Lower lobe of right lung (tissue), 2 donors: ENCODE measurements at places on chromosomes 16 and 17.

GRCh38 chr16:29650771-29651170 is 12.3 kb upstream of the SPN start:
- DNase-seq, result no peak

DNA sequence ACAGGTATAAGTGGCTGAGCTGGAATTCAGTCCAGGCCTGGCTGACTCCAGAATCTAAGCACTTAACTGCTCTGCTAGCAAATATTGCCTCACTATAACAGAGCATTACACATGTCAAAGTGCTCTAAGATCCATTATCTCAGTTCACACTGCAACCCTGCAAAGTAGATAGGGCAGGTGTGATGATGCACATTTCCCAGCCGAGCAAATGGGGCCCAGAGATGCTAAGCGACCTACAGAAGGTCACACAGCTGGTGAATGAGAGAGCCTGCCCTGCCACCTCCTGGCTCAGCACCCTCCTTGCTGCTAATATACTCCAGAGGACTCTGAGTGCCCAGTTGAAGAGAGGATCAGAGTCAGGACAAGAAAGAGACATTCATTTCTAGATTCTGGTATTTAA is 73.6 kb upstream of the CCL1 start:
- no peak for DNase-seq

DNA sequence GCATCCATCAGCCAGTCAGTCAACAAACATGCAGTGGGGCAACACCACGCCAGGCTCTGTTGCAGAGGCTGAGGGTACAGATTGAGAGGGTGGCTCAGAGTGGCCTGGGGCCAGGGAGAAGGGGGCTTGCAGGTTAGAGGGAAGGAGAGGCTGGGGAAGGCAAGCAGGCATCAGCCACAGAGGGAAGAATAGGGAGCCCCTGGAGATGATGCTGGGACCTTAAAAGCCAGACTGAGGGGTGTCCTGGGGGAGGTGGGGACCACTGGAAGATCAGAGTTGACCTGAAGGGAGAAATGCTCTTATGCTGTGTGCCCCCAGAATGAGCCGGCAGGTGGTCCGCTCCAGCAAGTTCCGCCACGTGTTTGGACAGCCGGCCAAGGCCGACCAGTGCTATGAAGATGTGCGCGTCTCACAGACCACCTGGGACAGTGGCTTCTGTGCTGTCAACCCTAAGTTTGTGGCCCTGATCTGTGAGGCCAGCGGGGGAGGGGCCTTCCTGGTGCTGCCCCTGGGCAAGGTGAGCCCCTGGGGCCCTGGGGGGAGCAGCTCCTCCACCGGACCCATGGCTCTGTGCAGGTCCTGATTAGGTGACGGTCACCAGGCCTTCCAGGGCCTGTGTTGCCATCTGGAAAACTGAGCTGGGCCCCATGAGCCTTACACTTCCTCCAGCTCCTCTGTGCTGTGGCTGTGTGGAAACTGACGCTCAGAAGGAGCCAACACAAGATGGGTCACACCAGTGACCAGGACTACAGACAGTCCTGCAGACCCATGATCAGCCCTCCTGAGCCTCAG is 1.7 kb downstream of the CORO1A start:
- DNase-seq, result peak; percentile 47

- DNase-seq, result no peak
Observed at GRCh38 chr17:2055292-2056205, 646 bp downstream of the HIC1 start.

DNA sequence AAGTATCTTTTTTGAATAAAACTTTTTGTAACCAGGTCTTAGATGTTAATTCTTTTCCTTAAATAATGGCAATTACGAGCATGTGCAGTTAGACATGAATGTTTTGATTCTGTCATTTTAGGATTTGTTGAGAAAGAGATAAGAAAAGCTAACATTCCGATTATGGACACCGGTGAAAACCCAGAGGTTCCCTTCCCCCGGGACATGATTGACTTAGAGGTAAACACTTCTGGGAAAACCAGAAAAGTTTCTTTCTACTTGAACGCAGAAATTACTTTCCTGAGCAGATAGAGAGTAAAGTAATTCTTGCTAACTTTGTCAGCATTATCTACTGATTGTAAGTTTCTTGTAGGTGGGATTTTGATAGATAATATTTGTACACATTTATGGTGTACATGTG is 9.2 kb downstream of the ATP6V0A1 start:
- DNase-seq, result no peak

GRCh38 chr16:24645739-24646645 is 83.5 kb upstream of the TNRC6A start:
- no peak for DNase-seq

DNA sequence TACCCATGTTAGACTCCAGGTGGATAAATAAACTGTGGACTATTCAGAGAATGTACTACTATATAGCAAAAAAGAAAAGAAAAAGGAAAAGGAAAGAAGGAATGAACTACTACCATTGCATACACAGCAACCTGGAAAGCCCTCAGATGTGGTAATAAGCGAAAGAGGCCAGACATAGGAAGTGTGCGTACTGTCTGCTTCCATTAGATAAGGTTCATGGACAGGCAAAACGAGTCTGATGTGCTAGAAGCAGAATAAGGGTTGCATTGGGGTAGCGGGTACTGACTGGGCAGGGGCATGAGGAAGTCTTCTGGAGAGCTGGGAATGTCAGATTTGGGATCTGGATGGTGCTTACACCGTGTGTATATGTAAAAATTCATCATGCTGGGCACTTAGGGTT is 21.8 kb downstream of the CLEC16A start:
- no peak for DNase-seq

- DNase-seq, result no peak
Observed at GRCh38 chr16:67965668-67966548, 2.5 kb downstream of the SLC12A4 start.

DNA sequence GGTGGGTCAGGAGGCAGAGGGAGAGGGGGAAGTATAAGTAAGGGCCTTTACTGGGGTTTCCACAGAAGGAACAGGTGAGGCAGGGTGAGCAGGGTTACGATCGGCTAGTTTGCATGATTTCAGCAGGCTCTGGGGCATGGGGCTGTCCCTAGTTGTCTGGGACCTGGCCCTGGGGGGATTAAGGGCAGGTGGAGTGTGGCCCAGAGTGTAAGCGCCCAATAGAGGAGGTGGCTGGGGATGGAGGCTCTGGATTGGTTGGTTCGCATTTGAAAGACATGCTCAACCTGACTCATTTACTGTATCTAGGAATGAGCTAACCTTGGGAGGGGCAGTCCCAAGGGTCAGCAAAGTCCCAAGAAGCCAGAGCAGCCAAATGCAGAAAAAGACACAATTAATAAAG is 230.3 kb downstream of the MAP2K4 start:
- DNase-seq, result no peak

DNA sequence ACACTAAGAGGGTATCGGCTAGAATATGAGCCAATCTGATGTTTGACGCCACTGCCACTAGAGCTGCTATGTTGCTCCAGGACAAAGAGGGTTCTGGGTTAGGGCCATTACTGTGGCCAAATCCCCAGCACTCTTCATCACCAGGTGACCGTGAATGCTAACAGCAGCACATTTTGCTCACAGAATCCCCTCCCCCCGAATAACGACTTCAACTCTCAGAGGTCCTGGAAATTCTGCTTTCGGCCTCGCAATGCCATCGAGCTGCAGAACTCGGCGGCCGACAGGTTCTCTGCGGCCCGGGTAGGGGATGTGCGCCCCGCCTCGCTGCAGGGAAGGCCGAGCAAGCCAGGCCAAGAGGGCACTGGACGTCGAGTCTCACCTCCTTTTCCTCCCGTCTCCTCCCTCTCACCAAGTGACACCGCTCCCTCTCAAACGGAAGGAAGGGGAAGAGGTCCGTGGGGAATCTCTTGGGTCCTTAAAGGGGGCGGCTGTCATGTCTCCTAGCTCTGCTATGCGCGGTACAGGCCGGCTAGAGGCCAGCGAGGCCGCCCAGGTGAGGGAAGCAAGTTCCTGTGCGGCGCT is 31.9 kb downstream of the CDK5R1 start:
- no peak for DNase-seq

DNA sequence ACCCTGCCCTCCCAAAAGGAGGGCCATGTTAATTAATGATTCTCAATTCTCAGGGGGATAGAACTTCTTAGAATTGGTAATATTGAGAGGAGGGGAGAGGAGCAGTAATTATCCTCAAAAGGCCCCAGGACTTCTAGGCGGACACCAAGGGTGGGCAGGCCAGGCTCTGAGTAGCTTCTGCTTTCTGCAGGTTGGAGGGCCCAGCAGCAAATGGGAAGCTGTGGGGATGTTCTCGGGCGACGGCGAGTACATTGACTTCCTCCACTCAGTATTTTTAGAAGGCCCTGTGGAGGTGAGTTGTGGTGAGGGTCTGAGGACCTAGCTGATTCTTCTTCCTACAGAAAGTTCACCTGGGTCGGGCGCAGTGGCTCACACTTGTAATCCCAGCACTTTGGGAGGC is 57.5 kb downstream of the DNAH2 start:
- DNase-seq, result no peak

GRCh38 chr16:64276646-64277045 is 845.2 kb downstream of the CDH11 start:
- no peak for DNase-seq

DNA sequence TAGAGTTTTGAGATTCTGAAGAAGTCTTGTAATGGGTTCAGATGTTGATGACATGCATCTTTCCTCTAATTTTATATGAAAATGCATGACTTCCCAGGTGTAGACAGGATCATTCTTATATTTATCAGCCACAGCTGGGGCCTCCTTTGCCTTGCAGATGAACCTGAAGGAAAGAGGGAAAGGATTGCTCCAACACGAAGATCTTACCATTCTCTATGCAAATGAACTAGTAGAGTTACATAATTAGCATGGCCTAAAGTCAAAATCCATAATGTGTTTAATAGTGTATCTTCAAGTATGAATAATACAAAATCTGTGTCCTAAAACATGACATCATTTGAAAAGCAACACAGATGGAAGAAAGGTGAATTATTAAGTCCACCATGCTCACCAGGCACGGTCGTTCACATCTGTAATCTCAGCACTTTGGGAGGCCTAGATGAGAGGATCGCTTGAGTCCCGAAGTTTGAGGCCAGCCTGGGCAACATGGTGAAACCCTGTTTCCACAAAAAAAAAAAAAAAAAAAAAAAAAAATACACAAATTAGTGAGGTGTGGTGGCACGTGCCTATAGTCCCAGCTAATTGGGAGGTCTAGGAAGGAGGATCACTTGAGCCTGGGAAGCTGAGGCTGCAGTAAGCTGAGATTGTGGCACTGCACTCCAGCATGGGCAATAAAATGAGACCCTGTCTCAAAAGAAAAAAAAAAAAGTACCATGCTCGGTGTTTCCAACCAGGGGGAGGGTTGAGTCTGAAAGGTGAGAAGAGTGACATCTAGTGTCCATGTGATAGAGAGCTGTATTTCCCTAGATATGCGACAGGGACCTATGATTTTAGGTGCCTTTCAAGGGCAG is 6.3 kb downstream of the VWA3A start:
- no peak for DNase-seq

DNA sequence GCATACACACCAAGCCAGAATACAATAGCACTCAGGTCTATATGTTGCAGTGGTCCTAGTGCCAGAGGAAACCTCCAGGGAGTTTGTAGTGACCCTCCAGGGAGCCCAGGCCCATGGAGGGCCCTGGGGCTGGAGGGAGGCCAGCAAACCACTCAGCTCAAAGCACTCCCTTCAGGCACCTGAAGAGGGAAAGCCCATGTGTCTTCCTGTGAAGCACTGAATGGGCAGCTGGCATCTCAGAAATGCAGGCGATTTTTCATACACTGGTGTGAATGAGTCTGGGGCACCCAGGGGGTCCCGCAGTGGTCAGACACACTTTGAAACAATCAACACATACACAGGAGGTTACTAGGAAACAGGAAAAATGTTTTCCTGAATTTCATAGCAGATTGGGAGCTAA is 12.8 kb downstream of the TBC1D26 start:
- peak; percentile 58 for DNase-seq

GRCh38 chr17:38898291-38898679 is 27.1 kb upstream of the LASP1NB start:
- no peak for DNase-seq

DNA sequence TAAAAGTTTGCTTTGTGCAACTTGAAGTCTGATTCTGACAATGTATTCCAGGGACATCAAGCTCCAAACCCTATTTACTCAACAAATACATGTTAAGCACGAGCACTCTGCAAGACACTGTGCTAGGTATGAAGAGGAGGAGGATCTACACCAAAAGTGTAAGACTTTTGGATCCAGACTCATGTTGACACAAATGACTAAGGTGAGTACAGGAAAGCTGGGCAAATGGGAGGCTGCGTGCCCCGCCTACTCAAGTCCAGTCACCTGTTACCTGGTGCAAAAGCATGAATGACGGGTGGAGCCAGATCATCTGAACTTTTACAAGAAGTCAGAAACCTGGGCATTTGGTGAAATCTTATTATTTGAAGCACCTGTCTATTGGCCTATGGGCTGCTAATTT is 120.7 kb downstream of the ABCC12 start:
- no peak for DNase-seq

- no peak for DNase-seq
Observed at GRCh38 chr16:28126684-28127620, 63.4 kb upstream of the GSG1L start.

DNA sequence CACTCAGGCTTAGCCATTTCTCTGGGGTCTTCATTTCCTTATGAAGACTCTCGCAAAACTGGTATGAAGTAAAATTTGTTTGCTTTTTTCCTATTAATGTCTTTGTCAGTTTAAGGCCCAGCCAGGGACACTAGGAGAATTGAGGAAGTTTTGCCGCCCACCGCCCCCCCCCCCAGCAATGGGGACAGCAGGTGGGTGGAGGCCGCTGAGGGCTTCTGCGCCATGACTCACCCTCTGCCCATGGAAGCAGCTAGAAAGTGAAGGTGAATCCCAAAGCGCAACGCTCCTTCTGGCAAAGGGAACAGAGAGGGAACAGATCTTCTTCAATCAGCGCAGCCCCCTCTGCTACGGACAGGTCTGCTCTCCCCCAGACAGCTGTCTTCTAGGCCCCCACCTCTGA is 49.7 kb downstream of the MARF1 start:
- no peak for DNase-seq

DNA sequence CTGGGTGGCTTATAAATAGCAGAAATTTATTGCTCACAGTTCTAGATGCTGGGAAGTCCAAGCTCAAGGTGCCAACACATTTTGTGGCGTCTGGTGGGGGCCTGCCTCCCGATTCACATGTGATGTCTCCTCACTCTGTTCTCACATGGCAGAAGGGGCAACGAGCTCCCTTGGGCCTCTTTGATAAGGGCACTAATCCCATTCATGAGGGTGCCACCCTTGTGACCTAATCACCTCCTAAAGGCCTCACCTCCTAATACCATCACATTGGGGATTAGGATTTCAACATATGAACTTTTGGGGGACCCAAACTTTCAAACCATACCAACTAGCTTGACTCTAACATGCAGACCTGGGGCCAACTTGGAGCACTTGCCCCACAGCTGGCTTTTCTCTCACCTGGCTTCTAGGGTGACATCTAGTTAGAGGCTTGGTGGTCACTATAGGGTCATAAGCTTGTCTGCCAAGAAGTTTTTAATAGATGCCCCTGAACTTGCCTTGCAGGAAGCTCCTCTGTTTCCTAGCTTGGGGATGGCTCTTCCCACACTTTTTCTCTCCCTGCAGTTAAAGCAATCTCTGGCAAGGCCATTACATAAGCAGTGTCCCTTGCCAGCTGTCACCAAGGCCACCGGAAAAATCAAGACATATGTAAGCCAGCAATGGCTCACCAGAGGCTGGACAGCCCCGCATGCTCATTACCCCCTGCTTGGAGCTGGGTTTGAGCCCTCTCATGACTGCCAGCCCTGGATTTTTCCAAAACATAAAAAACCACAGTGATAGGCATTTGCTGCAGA is 8.4 kb upstream of the MED9 start:
- no peak for DNase-seq
